ENCODE measurements at places on chromosomes 7 and 10.

DNA sequence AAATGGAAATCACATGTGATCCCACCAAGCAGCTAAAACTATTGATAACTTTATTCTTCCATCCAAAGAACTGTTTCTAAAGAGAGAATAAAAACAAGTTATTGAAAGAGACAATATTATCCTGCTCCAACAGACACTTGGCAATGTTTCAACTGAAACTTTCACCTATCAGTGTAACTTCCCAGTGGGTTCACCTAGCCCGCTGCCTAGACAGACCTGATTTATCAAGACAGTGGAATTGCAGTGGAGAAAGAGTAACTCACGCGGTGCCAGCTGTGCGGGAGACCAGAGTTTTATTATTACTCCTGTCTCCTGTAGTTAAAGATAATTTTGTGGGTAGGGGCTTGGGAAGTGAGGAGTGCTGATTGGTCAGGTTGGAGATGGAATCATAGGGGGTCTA lies 199.8 kb downstream of the AHR start:
- DNase-seq, result no peak

- no peak for DNase-seq
Observed at GRCh38 chr7:22182149-22182548, 174.8 kb downstream of the RAPGEF5 start.

DNA sequence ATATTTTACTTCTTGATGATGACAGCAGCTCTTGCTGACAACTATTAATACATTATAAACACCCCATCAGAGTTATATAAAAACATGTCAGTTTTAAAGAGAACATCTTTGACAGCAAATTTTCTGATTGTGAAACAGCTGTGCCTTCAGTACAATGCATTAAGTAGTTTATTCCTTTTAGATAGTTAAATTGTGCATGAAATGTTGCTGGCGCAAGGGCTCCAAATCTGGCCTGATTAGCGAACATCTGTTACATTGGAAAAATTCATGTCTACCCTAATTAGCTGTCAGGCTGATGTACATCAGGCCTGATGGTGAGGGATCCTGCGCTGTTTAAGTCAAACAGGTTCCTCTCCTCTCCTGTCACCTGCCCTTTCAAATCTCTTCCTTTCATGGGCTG lies 171.9 kb upstream of the SP8 start:
- DNase-seq, result no peak

- DNase-seq, result no peak
Observed at GRCh38 chr7:96034940-96035727, 262.8 kb downstream of the DYNC1I1 start.

DNA sequence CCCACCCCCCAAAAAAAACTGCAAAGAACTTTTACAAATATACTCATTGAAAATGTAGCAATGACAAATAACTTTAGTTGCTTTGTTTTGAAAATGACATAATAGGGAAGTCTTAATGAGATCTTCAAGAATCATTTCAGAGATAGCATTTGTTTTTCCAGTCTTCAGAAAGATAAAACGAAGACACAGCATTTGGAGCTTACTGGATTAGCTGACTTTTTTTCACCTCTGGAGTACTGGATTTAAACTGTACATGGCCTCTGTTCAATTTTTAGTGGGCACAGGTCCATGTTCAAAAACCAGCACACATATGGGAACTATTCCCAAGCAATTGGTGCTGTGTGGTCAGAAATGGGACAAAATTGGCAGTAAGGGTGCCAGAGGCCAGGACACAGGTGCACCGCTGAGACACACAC lies 3.9 kb downstream of the RAB11FIP2 start:
- DNase-seq, result no peak

DNA sequence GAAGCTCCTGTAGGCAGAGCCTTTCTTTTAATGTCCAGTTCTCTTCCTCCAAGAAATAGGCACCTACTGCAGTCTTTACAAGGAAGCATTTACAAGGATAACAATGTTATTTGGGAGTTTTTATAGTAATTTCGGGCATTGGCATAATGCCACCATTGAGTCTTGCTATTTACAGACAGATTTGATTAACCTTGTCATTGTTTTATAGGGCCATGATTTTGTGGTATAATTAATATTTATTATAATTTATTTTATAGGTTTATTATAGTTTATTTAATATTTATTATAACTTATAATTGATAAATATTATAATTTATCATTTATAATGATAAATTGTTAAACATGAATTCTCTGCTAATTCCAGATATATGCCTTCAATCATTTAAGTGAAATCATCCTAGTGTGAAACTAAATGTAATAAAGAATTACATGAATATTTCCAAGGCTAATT lies 573 bp upstream of the POT1 start:
- DNase-seq, result no peak

- DNase-seq, result peak; percentile 54
Observed at GRCh38 chr7:17495655-17496394, 197.4 kb downstream of the AHR start.

DNA sequence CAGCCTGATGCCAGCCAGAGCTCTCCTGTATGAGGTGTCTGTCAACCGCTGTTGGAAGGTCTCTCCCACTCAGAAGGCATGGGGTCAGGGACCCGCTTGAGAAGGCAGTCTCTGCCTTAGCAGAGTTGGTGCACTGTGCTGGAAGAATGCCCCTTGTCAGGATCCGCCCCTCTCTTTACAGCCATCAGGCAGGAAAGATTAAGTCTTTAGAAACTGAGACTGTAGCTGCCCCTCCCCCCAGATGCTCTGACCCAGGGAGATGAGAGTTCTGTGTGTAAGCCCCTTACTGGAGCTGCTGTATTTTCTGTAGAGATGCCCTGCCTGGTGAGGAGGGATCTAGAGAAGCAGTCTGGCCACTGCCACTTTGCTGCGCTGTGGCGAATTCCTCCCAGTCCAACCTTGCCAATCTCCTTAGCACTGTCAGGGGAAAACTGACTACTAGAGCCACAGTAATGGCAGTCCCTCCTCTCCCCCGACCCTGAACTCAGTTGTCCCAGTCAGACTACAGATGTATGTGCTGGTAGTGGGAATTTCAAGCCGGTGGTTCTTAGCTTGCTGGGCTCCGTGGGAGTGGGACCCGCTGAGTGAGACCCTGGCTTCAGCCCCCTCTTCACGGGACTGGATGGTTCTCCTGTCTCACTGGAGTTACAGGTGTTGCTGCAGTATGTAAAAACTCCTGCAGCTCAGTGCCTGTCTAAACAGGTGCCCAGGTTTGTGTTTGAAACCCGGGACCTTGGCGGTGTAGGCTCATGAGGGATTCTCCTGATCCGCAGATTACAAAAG lies 285.5 kb upstream of the ZWINT start:
- DNase-seq, result no peak

DNA sequence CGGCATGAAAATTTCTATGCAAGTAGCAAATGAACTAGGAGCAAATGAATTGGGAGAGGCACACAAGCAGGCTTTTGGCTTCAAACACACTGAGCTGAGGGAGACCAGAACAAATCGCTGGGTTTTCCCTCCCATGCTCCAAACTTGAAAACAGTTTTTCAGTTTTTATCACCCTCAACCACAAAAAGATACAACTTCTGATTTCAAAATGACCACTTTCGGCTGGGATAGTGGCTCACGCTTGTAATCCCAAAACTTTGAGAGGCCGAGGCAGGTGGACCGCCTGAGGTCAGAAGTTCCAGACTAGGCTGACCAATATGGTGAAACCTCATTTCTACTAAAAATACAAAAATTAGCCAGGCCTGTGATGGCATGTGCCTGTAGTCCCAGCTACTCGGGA lies 9.0 kb upstream of the CHUK start:
- no peak for DNase-seq

- no peak for DNase-seq
Observed at GRCh38 chr7:21967598-21968003, 21.9 kb upstream of the CDCA7L start.

GRCh38 chr7:133987582-133987981 lies 139.6 kb upstream of the LRGUK start:
- DNase-seq, result no peak

DNA sequence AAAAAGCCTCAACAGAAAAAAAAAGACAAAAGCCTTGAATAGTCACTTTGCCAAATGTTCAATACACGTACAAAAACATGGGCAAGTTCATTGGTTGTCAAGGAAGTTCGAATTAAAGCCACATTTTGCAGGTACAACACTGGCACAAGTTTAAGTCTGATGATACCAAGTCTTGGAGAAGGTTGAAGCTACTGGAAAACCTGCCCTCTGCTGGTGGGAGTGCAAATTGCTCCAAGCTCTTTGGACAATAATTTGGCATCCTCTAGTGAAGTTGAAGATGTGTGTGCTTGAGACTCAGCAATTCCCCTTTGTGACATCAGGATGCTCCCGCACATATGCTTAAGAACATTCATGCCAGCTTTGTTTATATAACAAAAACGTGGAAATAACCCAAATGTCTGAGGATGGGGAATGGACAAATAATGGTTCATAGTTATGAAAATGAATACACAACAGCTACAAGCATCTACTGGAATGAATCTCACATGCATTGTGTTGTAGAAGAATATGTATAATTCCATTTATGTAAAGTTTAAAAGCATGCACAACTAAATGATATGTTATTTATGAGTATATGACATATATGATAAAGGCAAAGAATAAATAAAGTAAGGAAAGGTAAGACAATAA lies 120.0 kb upstream of the PLPP4 start:
- peak; percentile 20 for DNase-seq

Measured in fibroblast of villous mesenchyme (primary cell).